Kidney (tissue), 22 donors: ENCODE measurements at places on chromosomes 3 and 15. TPM values are rescaled to one million over a fixed set of nuclear protein-coding genes. Genes with fewer than 3 reads are reported as not detected.

HES1 gene
- total RNA-seq = 44.3 TPM

COLQ gene
- 4.3 TPM for total RNA-seq

TNFAIP8L3 gene
- 8.9 TPM for total RNA-seq

GATA2 gene
- 31.4 TPM for total RNA-seq

GRCh38 chr3:170346481-170347392 lies 10.8 kb upstream of the SKIL start:
- H3K4me1 ChIP-seq = no peaks in the 10 kb centered on the region
- no peak overlapping the region for H3K4me3 ChIP-seq
- H3K27me3 ChIP-seq = no peaks in the 10 kb centered on the region

- no peak for DNase-seq
- no peaks in the 10 kb centered on the region for H3K36me3 ChIP-seq
- H3K4me1 ChIP-seq = peaks cover 17% of the 10 kb centered on the region
- H3K4me3 ChIP-seq = no peak overlapping the region
Observed at GRCh38 chr15:51878446-51879386, 49.3 kb downstream of the TMOD3 start.

DNA sequence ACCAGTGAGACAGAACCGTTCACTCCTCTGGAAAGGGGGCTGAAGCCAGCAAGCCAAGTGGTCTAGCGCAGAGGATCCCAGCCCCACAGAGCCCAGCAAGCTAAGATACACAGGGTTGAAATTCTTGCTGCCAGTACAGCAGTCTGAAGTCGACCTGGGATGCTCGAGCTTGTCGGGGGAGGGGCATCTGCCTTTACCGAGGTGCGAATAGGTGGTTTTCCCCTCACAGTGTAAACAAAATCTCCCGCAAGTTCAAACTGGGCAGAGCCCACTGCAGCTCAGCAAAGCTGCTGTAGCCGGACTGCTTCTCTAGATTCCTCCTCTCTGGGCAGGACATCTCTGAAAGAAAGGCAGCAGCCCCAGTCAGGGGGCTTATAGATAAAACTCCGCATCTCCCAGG lies 11.4 kb downstream of the CEP97 start:
- H3K4me1 ChIP-seq = no peaks in the 10 kb centered on the region
- H3K36me3 ChIP-seq = peaks cover 23% of the 10 kb centered on the region
- H3K27me3 ChIP-seq = no peaks in the 10 kb centered on the region
- no peak overlapping the region for H3K27ac ChIP-seq
- no peak overlapping the region for H3K4me3 ChIP-seq
- DNase-seq = no peak

DNA sequence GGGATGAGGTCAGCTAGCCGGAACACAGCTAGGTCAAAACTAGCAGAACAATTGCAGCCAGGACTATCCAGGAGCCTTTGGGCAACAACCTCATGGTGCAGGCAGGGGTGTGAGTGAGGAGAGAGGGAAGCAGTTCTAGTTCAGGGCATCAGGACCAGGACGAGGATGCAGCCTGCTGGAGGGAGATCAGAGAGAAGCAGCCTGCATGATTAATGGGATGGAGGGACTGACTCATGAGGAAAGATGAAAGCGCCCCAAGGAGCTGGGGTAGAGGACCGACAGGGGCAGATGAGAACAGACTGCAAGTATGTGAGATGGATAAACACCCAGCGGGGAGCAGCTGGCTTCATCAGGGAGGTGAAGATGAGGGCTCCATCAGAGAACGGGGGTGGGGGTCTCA lies 37.9 kb upstream of the LRTM1 start:
- H3K27ac ChIP-seq = no peak overlapping the region
- H3K4me1 ChIP-seq = no peaks in the 10 kb centered on the region
- DNase-seq = no peak
